HL-60 (cell line): ENCODE measurements at places on chromosomes 5 and 9.

DNA sequence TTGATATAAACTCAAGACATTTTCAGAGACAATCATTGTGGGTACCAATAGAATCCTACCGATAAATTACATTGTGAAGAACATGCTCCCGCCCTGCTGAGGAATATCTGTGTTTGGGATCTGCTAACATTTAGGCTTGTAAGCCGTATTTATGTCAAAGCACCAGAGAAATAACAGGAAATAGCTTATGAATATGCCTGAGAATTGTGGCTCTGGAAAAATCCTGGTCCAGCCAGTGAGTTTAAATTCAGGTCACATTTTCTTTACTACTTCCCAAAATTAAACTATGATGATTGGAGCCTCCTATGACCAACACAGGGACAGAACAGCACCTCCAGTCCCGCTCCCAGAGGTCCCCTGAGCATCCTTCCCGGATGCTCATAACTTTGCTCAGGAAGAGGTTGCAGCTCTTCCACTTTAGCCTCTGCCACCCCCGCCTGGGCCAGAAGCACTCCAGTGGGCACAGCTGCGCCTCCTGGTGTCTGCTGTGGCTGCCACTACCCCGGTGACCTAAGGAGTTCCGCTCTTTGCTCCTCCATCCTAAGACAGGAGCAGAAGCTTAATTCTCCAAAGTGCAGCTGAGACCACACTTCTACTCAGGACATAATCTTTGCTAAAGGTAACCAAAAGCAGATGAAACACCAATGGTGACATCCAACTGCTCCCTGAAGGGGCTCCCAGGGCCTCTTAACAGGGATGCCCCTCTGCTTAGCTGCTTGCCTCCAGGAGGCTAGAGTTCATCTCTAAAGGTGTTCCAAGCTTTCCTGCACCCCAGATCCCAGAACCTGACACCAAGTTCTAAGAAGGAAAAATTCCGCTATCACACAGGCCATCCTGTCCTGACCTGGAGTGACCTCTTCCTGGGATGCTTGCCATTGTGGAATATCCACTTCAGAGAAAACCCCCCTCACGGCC, 58.8 kb downstream of the SLC1A1 start:
- DNase-seq, result no peak

GRCh38 chr5:17772232-17772631, 138.0 kb downstream of the TAF11L14 start:
- DNase-seq, result no peak

DNA sequence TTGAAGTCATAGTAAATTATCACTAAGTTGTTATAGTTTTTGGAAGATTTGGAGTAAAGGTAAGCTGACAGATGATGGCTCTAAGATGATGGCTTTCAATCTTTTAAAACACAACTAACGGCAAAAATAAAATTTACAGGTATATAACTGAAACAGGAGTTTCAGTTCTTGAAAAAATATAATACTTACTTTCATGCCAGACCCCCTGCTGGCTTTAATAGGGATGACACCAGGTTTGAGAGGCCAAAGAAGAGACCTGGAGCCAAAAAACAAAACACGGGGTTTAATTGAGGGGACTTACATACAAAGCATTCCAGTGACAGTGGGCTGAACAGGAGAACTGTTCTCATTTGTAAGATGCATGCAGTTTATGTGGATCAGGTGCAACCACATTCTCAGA, 301.7 kb upstream of the PCSK5 start:
- no peak for DNase-seq

GRCh38 chr5:153459051-153459743, 31.3 kb upstream of the GRIA1 start:
- no peak for DNase-seq

DNA sequence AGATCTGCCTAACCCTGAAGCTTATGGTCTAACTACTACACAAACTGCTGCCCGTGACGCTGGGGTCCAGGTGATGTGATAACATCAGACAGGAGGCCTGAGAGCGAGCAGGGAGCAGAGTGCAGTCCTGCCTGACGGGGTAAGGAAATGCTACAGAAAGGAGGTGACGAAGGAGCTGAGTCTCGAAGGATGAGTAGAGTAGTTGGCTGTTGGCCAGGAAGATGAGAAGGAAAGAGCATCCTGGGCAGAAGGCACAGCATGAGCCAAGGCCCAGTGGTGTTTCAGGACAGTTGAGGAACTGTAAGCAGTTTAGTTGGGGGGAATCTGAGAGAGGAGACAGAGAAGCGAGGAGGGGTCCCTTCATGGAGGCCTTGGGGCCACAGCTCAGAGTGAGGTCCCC, 136.0 kb upstream of the TBC1D2 start:
- DNase-seq, result no peak

DNA sequence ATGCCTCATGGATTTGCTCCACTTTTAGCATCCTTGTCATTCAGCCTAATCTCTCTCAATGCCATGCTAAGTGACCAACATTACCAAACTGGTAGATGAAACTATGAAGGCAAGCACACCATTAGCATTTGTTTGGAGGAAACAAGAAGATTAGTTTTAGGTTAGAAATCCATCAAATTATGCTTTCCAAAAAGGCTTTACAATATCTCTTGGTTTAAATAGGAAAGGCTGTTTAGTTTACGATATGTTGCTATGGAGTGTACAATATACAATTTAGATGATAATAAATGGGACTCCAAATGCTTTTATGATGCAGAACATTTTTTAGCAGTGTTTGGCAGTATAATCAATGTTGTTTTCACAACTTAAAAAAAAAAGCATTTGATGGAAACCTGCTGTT, 47.8 kb upstream of the CTXN3 start:
- DNase-seq, result no peak

GRCh38 chr5:109411627-109412026, 1.9 kb upstream of the PJA2 start:
- no peak for DNase-seq

DNA sequence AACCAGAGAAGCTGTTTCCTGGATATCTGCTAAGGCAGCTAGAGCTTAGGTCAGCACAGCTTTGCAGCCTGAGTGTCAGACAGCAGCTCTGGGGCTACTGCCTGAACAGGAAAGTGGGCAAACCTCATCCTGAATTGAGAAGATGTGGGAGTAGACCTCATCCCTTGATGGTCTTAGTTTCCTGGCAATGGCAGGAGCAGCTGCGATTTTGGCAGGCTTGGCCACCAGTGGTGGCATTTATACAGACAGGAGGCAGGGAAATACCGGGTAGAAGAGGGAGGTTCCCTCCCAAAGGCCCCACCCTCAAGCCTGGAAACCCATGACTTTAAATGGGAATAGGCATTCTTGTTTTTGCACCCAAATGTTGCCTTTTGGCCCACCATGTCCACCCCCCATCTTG, 69.7 kb downstream of the LIX1 start:
- DNase-seq, result no peak

DNA sequence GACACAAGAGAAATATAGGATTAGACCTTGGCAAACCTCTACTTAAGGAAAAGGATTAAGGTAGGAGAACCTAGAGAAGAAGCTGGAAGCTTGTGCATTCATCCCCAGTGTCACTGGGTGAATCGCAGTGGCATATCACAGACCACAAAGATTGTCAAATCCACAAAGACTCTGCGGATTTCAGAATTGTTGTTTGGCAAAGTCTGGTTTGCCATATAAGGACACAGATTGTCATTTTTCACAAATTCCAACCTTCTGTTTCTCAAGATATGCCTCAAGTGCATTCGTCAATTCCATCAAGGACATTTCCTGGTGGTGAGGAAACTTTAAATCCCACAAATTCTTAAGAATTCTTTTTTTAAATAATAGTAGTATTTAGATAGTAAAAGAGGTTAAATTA, 395.1 kb upstream of the PAPPA start:
- no peak for DNase-seq

- peak; percentile 25 for DNase-seq
Observed at GRCh38 chr9:21883642-21884041, 81.2 kb downstream of the MTAP start.

- no peak for DNase-seq
Observed at GRCh38 chr9:135849181-135849580, 58.2 kb downstream of the CAMSAP1 start.

- DNase-seq, result no peak
Observed at GRCh38 chr5:42547141-42547540, 123.9 kb downstream of the GHR start.

- no peak for DNase-seq
Observed at GRCh38 chr9:69223605-69224004, 49.5 kb downstream of the TJP2 start.

DNA sequence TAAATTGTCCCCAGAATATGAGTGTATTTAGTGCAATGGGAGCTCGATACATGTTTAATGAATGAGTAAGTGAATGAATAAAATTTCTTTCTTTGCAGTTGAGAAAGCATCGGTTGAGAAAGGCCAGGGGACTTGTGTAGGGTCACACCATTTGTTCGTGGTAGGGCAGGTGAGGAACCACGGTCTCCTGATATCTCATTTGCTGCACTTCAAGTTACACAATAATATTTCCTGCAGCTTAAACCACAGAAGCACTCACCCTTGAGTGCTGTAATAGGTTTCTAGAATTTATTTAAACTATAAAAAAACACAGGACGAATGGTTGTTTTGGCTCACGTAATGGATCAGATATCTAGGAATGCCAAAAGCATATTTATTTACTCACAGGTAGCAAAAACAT, 429.8 kb downstream of the SPATA31D1 start:
- peak; percentile 59 for DNase-seq

- no peak for DNase-seq
Observed at GRCh38 chr5:73120222-73121118, at the start of gene TMEM171. TMEM171 (plus strand) TSS chr5:73120575; CDS start chr5:73123374, 2,799 bp downstream.

- no peak for DNase-seq
Observed at GRCh38 chr5:160327818-160328217, 15.5 kb upstream of the CCNJL start.
